Stimulated activated CD4-positive, alpha-beta T cell treated with anti-CD3 and anti-CD28 coated beads, Interleukin-15, amount 100 ng/mL, for 1 hour (primary cell): ENCODE measurements at places on chromosomes 4 and X.

DNA sequence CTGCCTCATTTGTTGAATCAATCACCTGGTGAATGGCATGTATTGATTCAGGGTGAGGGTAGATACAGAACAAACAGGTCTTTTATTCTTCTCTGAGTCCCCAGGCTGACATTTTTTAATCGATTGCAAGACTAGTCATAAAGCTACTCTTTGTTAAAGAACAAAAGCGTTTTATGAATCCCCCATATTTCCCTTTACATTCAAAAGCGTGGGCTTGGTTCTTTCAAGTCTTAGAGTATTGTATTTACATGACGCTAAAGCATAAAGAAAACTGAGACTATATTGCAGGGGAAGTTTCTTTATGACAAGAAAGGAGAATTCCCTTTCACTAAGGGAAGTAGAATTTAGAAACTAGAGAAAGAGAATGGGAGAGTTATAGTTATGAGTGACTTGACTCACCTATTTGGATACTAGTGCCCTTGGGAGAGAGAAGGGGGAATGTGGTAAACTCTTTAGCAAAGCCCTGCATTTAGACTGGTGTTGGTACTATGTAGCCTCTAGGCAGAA is 69.3 kb upstream of the PDE5A start:
- no peak for DNase-seq

GRCh38 chrX:50470103-50471031 is at the start of gene DGKK:
TSS of gene DGKK (minus strand) at chrX:50470825. CDS start at chrX:50470678, 147 bp downstream.
- no peak for DNase-seq

DNA sequence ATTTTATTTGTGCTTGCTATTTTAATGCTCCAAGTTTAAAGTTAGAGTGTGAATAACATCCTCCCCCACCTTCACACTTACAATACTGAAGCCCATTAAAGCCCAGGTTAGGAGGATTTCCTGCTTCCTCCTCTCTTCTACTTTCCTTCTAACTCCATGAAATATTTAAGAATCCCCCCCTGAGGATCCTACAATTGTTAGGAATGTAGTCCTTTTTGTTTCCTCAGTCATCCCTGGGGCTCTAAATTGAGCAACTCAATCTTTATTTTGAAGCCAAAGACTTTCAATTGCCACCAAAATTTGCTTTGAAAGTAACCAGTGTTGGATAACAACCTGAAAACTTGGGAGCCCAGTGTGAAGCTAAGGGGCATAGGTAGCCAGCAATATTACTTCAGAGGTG is 276.9 kb downstream of the FAM47A start:
- DNase-seq: no peak

GRCh38 chr4:126230269-126230668 is 915.5 kb downstream of the FAT4 start:
- DNase-seq: no peak

GRCh38 chr4:105807496-105807895 is 87.8 kb upstream of the NPNT start:
- DNase-seq: no peak
